Bronchial smooth muscle cell (primary cell): ENCODE measurements at places on chromosomes 5 and 9. TPM values are rescaled to one million over a fixed set of nuclear protein-coding genes. Genes with fewer than 3 reads are reported as not detected.

BRINP1 gene
- 0.09 TPM in 1 of 2 replicates, not detected in the other for total RNA-seq

LCN9 gene
- total RNA-seq: not detected in 2 replicates

BTNL3 gene
- total RNA-seq: not detected in 2 replicates

SAPCD2 gene
- 0.26 and 0.47 TPM in 2 replicates for total RNA-seq

PKD2L2 gene
- not detected in 2 replicates for total RNA-seq

SLC6A19 gene
- total RNA-seq: not detected in 2 replicates

BNC2 gene
- total RNA-seq: 28.8 and 42.7 TPM in 2 replicates

GABRA1 gene
- total RNA-seq: not detected in 2 replicates

ABLIM3 gene
- 23.6 and 24.9 TPM in 2 replicates for total RNA-seq

RALGPS1 gene
- 1.6 and 1.7 TPM in 2 replicates for total RNA-seq

LRRC70 gene
- total RNA-seq: 0.26 and 0.79 TPM in 2 replicates

ANKDD1B gene
- total RNA-seq: 0.95 and 1.3 TPM in 2 replicates

MAP1B gene
- total RNA-seq: 84.5 and 132 TPM in 2 replicates

PTBP3 gene
- 5.3 and 8.7 TPM in 2 replicates for total RNA-seq

SPAG8 gene
- 1.5 and 1.6 TPM in 2 replicates for total RNA-seq

WDR38 gene
- total RNA-seq: not detected in 2 replicates

TEK gene
- total RNA-seq: 0.43 and 15.6 TPM in 2 replicates

GALNT12 gene
- 31.5 and 37.4 TPM in 2 replicates for total RNA-seq

C5orf63 gene
- 1.7 and 3.6 TPM in 2 replicates for total RNA-seq

FUT7 gene
- not detected in 2 replicates for total RNA-seq

ZNF618 gene
- total RNA-seq: 5.5 and 7.7 TPM in 2 replicates

FOCAD gene
- total RNA-seq: 53.7 and 69.5 TPM in 2 replicates

HABP4 gene
- 14.6 and 25.2 TPM in 2 replicates for total RNA-seq

PRDM9 gene
- not detected in 2 replicates for total RNA-seq

RNF183 gene
- not detected in 2 replicates for total RNA-seq

COL15A1 gene
- total RNA-seq: 1.1 and 69.5 TPM in 2 replicates

IFNA13 gene
- total RNA-seq: not detected in 2 replicates

NRARP gene
- total RNA-seq: 0.09 and 0.16 TPM in 2 replicates

EIF4E1B gene
- total RNA-seq: 0.26 TPM in 1 of 2 replicates, not detected in the other

MAST4 gene
- total RNA-seq: 3.9 and 13.7 TPM in 2 replicates
